Stimulated activated CD8-positive, alpha-beta memory T cell treated with anti-CD3 and anti-CD28 coated beads, Interleukin-4, amount 100 ng/mL, for 1 hour (primary cell): ENCODE measurements at places on chromosomes 1 and 21.

GRCh38 chr1:32014199-32014947 lies 705 bp downstream of the KHDRBS1 start:
- DNase-seq: peak; percentile 11

DNA sequence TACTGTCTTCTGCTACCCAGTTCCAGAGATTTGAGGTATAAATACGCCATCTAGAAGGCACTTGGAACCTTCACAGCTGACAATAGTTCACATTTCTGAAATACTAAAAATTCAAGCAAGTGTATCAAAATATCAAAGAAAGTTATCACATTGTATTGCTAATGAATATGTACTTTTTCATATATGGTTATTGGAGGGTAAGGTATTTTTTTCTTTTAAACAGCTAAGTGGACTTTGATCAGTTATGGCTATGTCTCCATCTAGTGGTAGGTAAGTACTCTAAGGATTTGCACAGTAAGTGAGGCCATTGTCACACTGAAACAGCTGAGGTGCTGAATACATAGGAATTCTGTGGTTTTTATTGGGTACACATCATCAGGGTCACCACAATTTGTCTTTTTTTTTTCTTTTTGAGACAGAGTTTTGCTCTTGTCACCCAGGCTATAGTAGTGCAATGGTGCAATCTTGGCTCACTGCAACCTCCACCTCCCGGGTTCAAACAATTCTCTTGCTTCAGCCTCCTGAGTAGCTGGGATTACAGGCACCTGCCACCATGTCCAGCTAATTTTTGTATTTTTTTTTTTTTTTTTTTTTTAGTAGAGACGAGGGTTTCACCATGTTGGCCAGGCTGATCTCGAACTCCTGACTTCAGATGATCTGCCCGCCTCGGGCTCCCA lies 49.1 kb upstream of the CR2 start:
- DNase-seq: no peak

GRCh38 chr1:2334883-2335534 lies 56.3 kb downstream of the MORN1 start:
- DNase-seq: no peak

DNA sequence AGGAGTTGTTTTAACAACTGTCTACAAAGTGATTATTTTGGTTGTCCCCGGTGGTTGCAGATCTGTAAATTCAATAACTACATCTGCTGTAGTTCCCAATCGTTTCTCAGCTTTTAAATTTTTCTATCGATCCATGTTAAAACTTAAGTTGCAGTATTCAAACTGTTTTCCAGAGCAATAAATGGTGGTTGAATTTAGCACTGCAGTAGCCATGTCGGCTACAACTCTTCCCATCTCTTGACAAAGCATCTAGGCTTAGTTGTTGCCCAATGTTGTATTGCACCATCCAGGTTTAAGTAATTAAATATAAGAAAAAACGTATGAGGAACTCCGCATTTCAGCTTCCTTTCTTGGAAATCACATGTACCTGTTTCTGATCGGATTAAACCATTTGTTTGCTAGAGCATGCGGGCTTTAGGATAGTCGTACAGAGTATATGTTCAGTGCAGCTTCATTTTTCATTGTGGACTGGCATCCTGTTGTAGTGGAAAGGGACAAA lies 996 bp downstream of the CNIH4 start:
- no peak for DNase-seq

GRCh38 chr1:208135354-208135753 lies 108.8 kb downstream of the PLXNA2 start:
- no peak for DNase-seq

- DNase-seq: no peak
These were observed 33.2 kb downstream of the WNT3A start for GRCh38 chr1:228039986-228040385.
